PC-3 (cell line): ENCODE measurements at places on chromosomes 7 and 10. TPM values are rescaled to one million over a fixed set of nuclear protein-coding genes. Genes with fewer than 3 reads are reported as not detected.

The VWA2 gene
- not detected in 2 replicates for total RNA-seq

The SND1 gene
- total RNA-seq, result 139 and 158 TPM in 2 replicates

The MYL10 gene
- total RNA-seq, result 0.69 TPM in 1 of 2 replicates, not detected in the other

DNA sequence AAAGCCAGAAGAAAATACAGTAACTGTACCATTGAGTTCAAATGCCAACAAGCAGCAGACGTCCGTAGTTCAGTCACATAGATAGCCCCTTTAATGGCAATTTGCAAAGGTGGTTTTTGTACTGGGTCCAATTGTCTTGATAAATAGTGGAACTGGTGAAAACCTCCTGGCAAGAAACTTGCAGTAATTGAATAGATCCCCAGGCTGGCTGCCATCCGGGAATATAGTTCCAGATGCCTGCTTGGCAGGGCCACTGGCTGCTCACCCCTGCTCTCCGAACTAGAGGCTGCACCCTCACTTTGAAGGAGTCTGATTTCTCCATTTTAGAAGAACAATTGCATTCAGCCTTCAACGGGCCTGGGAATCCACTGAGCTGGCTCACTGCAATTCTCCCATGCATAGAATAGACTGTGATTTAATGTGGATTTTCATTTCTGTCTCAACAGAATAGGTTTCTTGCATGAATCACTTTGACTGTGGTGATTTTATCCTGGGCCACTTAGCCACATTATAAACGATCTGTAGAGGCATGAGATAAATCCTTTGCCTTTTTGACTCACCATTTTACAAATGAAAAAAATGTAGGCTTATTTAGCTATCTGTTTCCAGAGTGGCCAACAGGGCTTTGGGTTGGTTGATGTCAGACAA is 35.9 kb upstream of the ELMO1 start:
- no peaks in the 10 kb centered on the region for H3K4me1 ChIP-seq
- no peak for DNase-seq
- H3K27ac ChIP-seq, result no peak overlapping the region
- H3K36me3 ChIP-seq, result no peaks in the 10 kb centered on the region; the same call in 1 of the 2 replicates

DNA sequence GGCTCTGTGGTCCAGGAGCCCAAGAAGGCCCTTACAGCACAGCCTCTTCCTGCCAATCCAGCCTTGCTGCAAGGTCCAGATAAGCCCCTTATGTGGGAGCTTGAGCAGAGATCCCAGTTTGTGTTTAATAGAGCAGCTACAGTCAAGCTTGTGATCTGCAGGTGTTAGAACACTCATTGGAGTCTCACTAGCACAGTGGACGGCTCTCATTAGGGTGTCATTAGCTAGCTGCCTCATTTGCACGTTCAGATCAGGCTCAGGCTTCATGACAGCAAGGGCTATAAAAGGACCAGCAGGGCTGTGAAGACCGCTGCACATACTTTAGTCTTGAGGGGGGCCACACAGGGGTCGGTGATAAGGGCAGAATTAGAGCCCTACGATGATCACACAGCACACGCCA is 443.2 kb downstream of the RPS24 start:
- DNase-seq, result no peak
- H3K4me1 ChIP-seq, result no peaks in the 10 kb centered on the region
- H3K4me3 ChIP-seq, result no peak overlapping the region
- H3K36me3 ChIP-seq, result no peaks in the 10 kb centered on the region
- H3K27me3 ChIP-seq, result peaks cover 58% of the 10 kb centered on the region

DNA sequence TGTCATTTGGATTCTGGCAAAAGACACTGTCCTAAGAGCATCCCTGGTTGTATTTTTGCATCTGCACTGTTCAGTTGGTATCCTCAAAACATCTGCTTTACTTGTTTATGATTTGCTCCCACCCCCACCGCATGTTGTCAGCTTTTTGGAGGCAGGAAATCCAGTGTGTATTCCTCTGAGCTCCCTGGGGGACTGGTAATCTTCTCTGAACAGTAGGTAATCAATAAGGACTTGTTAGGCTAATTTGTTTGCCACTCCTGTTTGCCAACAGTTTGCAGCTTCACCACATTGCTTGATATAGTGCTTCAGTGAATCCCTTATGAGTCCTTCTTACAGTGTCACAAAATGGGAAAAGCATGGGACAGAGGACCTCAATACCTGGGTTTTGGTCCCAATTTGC is 49.1 kb downstream of the FEZF1 start:
- 0 out of 2 replicates have a peak, but pooled peaks cover 4% of the 10 kb centered on the region for H3K27me3 ChIP-seq
- DNase-seq, result no peak
- H3K4me3 ChIP-seq, result no peak overlapping the region
- H3K36me3 ChIP-seq, result no peaks in the 10 kb centered on the region
- no peaks in the 10 kb centered on the region for H3K4me1 ChIP-seq
- no peak overlapping the region for H3K27ac ChIP-seq

DNA sequence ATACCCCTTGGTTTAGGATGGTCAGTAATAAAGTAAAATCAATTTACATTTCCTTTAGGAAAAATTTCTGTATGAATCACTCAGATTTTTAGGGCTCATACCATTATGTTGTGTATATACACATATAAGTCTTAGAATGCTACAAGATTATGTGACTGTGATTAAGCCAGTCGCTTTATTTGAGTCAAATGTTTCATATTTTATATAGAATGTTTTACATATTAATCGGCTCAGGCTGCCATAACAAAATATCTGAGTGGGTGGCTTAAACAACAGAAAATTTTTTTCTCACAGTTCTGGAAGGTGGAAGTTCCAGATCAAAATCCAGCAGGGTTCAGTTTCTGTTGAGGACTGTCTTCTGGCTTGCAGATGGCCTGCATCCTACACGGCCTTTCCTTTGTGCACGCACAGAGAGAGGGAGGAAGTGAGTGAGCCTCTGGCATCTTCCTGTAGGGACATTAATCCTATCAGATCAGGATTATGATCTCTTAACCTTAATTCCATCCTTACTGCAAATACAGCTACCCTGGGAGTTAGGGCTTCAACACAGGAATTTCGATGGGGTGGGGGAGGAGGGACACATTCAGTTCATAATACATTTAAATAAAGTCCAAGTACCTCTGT is 198.0 kb downstream of the PHF14 start:
- no peak for DNase-seq
- H3K27ac ChIP-seq, result no peak overlapping the region
- no peaks in the 10 kb centered on the region for H3K27me3 ChIP-seq
- no peak overlapping the region for H3K4me3 ChIP-seq
- no peaks in the 10 kb centered on the region for H3K36me3 ChIP-seq

The PRLHR gene
- not detected in 2 replicates for total RNA-seq

The TEX36 gene
- total RNA-seq, result not detected in 2 replicates

DNA sequence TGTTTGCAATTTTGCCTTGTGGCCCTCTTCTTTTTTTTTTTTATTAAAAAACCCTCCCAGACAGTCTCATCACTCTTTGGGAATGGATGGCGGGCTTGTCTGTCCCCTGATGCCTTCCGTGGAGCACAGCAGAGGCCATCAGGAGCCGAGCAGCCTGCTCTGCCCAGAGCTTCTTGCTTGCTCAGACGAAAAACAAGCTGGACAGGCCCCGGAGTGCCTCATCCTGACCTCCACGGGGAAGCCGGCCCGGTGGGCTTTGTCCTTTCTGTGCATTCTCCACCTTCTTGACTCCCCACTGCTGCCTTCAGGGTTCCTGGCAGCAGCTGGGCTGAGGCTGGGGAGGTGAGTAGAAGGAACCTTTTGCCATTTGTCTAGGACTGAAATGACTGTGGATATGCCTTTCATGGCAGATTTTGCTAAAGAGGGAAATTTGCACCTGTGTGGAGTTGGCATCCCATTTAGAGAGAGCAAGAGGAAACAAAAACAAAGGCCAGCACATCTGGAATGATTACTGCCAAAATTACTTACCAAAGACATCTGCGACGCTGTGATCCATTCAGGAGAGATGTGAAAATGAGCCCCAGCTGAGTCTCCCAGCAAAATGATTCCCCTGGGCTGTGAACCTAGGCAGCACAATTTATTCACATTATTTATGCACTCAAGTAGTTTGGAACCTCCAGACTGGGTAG is 108.3 kb downstream of the AOAH start:
- peaks cover 41% of the 10 kb centered on the region for H3K27me3 ChIP-seq
- H3K4me1 ChIP-seq, result no peaks in the 10 kb centered on the region
- H3K4me3 ChIP-seq, result no peak overlapping the region
- H3K36me3 ChIP-seq, result no peaks in the 10 kb centered on the region
- H3K27ac ChIP-seq, result no peak overlapping the region
- no peak for DNase-seq

GRCh38 chr10:72062382-72062781 is 26.0 kb downstream of the SPOCK2 start:
- H3K27me3 ChIP-seq, result no peaks in the 10 kb centered on the region
- no peak overlapping the region for H3K27ac ChIP-seq
- H3K4me1 ChIP-seq, result peaks cover 8% of the 10 kb centered on the region
- no peaks in the 10 kb centered on the region for H3K36me3 ChIP-seq
- no peak overlapping the region for H3K4me3 ChIP-seq

DNA sequence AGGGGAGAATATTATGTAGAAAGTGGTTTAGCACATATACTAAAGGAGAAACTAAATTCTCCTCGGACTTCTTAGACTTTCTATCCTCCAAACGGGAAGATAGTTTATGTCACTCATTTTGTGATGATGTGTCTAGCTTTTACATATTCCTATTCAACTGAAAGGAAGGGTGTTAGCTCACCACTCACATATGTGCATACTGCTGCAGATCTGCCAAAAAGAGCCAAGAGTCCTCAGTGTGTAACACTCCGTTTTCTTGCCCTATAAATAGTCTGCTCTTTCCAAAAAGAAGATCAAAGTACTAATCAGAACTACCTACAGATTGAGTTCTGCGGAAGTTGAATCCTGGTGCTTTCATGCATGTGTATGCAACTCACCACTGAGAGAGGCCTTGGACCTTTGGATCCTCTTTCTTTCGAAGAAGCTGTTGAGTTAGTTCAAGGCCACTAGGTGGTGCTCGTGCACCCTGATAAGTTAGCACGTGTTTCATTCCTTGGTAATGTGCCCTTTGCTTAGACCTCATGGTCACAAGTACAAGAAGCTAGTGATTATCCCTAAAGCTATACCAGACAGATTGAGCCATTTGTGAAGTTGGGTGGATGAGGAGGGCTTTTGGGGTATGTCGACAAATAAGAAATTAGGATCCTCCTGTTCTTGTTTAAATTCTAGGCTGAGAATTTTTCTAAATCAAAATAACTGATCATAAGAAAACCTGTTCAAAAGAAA is 14.1 kb downstream of the YAE1 start:
- no peak overlapping the region for H3K27ac ChIP-seq
- no peaks in the 10 kb centered on the region for H3K4me1 ChIP-seq
- no peak overlapping the region for H3K4me3 ChIP-seq
- H3K36me3 ChIP-seq, result no peaks in the 10 kb centered on the region
- DNase-seq, result peak; percentile 91
- no peaks in the 10 kb centered on the region for H3K27me3 ChIP-seq

GRCh38 chr7:49783446-49783845 is 10.0 kb downstream of the VWC2 start:
- no peaks in the 10 kb centered on the region for H3K4me1 ChIP-seq
- H3K4me3 ChIP-seq, result no peak overlapping the region
- no peak for DNase-seq

DNA sequence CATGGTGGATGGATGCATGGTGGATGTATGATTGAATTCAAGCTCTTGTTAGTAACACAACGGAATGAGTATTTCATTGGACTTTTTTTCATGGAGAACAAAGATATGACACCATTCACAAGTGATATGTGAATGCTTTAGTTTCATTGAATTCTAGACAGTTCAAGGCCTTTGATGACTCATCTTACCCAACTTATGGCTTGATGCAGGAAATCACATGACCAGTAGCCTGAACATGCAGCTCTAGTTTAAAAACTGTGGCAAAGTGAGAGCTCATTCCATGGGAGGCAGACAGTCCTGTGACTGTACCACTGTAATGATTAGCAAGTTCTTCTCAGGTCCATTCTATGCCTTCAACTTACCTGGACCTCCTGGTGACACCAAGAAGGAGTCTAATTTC is 1239.3 kb downstream of the TYW1 start:
- DNase-seq, result no peak
- no peak overlapping the region for H3K4me3 ChIP-seq
- H3K36me3 ChIP-seq, result no peaks in the 10 kb centered on the region
- H3K27me3 ChIP-seq, result no peaks in the 10 kb centered on the region

- H3K36me3 ChIP-seq, result no peaks in the 10 kb centered on the region
- DNase-seq, result peak; percentile 57
- H3K4me1 ChIP-seq, result no peaks in the 10 kb centered on the region
- no peak overlapping the region for H3K4me3 ChIP-seq
- no peaks in the 10 kb centered on the region for H3K27me3 ChIP-seq
Observed at GRCh38 chr7:52656098-52656497, 379.3 kb upstream of the POM121L12 start.

The WEE2 gene
- not detected in 2 replicates for total RNA-seq

DNA sequence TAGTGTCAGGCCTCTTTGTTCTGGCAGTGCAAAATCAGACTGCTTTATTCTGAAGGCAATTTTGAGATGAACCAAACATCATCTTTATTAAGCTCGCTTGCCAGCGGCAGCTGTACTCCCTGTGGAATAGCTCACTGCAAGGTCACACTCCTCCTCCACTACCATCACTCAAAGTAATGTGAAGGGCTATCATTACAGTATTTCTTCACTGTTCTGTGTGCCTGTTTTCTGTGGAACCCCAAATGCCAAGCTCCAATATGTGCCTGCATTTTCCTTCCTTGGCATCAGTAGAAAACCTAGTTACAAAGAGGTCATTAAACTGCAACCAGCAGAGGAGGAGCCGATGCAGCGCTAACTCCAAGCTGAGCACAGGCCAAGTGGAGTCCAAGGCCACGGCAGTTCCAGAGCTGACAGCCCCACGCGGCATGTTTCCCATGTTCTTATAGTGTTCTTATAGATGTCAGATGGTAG is 21.4 kb downstream of the BCCIP start:
- no peak for DNase-seq
- no peaks in the 10 kb centered on the region for H3K27me3 ChIP-seq
- H3K36me3 ChIP-seq, result peaks cover 10% of the 10 kb centered on the region
- H3K4me1 ChIP-seq, result peaks cover 17% of the 10 kb centered on the region
- H3K4me3 ChIP-seq, result no peak overlapping the region
